ENCODE measurements at places on chromosomes 5 and 9.

DNA sequence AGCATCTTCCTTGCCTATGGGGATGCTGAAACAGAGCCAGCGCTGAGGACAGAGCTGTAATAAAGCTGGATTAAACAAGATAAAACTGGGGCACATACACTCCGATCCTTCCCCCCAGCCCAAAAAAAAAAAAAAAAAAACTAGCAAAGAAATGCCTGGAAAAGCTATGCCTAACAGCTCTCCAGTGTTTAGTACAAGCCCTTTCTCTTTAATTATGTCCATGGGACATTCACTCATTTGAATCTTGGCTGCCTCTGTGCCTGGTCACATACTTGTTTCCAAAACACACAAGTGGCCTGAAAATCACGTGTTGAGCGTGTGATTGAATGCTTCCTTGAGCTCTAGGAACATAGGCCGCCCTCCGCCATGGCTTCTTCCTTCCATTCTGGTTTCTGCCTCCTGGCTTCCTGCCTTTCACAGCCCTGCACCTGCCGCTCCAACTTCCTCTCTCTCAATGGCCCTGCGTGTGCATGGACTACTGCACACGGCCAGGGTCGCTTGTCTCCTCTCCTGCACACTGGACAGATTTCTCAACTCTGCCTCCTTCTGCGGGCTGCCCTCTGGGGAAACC, 111.0 kb upstream of the RETREG1 start:
- DNase-seq, result peak; percentile 55

- no peak for DNase-seq
Observed at GRCh38 chr5:75558981-75559632, 47.4 kb downstream of the POLK start.

- DNase-seq, result no peak
Observed at GRCh38 chr5:130762031-130762430, 403.0 kb downstream of the HINT1 start.

GRCh38 chr9:125763394-125763801, 16.2 kb downstream of the PBX3 start:
- DNase-seq, result no peak

- no peak for DNase-seq
Observed at GRCh38 chr5:124630767-124631704, 115.4 kb downstream of the ZNF608 start.

GRCh38 chr5:132437604-132438266, 52.8 kb downstream of the IRF1 start:
- no peak for DNase-seq

DNA sequence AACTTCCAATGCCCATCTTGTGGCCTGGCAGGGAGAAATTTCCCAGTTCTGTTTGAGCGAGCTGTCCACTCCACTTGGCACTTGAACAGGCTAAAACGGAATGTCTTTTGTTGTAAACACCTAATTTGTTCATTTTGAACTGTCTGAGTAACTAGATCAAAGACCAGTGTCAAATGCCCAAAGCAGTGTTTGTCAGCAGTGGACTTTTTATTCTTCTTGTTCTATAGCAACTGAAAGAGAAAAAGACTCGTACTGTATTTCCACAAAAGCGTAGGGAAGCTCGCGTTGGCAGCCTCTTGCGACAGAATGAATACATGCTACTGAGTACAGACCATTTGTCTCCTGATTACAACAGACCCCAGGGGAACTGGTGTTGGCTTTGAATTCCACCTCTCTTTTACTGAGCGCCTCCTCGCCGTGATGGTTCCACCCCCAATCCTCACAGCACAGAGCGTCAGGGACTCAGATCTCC, 601.8 kb upstream of the ZNF608 start:
- peak; percentile 73 for DNase-seq

DNA sequence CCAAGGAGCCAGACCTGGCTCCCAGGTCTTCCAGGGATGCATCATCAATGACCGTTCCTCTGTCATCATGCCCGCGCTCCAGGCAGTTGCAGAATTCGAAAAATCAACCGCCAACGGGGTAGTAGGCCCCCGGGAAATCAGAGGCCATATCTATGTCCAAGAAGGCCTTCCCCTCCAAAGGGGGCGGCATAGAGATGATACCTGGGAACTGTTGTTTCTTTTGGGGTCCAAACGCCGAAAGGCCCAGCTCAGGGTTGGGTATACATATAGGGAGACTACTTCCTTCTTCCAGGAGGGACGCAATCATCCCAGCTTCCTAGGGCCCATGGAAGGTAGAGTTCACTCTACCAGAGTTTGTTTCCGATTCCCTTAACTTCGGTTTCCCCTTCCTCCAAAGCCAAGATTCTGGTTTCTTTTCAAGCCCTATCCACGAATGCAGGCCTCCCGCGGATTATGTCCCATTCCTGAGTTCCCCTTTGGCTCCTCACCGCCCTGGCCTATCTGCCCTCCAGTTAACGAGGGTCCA, 754 bp downstream of the DCAF12 start:
- DNase-seq, result peak; percentile 6

DNA sequence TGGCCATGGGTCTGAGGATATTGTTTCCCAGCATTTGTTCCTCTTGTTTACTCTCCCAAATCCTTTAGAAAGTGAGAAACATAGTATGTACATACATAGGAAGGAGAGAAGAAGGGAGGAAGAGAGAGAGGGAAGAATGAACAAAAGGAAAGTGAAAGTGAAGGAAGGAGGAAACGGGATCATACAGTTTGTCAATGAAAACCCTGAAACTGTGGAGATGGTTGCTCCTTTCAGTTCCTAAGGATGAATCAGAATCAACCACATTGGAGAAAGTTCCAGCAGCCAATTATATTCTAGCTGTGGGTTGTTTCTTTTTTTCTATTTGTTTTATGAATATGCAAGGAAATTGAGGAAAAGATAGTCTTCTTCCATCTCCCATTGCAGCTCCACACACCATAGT, 396.5 kb downstream of the MLLT3 start:
- DNase-seq, result no peak

GRCh38 chr5:59099270-59099994, 516.6 kb downstream of the RAB3C start:
- no peak for DNase-seq

DNA sequence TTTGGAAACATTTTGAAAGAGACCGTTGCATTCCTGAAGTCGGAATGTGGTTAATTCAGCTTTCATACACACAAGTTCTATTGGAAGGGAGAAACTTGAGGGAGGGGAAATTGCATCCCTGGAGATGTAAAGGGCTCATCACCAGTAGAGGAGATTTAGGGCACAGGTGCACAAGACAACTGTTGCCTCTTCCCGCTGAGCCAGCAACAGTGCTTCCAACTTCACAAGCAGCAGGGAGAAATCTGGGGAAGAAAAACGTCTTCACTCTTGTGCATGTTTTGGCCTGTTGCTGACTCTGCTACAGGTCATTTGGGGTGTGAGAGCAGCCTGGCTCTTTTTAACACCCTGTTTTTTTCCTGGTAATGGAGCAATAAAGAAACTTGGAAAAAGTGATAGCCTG, 277.9 kb downstream of the GAS1 start:
- no peak for DNase-seq

DNA sequence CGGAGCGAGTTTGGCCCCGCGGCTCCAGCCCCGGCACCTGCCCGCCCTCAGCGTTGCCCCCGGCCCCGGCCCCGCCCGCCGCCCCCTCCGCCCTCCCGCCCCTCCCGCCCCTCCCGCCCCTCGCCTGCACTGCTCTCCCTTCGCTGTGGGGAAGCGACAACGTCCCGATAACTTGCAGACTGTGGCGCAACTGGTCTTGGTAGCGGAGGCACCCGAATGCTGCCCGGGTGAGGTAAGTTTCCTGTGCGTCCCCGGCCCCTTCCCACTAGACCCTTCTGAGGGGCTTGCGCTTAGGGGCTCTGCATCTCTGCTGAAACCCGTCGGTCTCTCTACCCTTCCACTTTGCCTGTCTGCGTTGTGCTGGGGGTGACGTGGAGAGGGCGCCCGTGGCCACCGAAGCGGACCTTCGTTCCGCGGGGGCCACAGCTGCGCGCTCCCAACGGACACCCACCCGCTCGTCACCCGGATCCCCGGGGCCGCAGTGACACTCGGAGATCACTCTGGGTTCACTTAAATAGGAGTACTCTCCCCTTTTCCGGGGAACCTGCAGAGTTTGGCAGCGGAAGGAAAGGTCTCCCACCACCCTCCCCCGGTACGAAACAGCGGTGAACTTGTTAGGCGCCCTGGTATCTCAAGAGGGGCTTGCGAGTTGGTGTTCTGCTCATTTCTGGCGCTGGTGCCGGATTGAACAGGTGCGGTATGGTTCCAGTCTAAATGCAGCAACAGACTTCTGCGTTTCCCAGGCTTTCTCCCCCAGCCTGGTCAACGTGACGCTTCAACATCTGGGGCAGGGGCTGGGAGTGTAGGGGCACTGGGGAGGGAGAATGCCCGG, 707 bp downstream of the PIP5K1B start:
- no peak for DNase-seq

DNA sequence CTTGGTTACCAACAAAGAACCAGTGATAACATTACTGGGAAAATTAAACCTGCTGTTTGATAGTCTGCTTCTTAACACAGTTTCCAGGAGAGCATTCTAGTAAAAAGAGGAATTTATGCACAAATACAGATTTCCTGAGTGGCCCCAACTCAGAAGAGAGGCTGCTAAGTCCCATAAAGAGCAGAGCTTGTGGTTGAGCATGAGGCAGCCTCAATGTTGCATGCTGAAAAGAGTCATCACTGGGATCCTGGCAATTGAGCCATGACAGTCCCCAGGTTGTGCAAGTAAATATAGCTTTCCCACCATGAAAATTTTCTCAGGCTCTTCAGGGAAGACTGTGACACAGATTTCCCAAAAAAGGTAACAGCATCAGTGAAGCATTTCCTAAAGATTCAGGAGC, 47.5 kb upstream of the ADRB2 start:
- DNase-seq, result no peak

GRCh38 chr9:122058709-122059108, 34.4 kb downstream of the TTLL11 start:
- DNase-seq, result no peak

DNA sequence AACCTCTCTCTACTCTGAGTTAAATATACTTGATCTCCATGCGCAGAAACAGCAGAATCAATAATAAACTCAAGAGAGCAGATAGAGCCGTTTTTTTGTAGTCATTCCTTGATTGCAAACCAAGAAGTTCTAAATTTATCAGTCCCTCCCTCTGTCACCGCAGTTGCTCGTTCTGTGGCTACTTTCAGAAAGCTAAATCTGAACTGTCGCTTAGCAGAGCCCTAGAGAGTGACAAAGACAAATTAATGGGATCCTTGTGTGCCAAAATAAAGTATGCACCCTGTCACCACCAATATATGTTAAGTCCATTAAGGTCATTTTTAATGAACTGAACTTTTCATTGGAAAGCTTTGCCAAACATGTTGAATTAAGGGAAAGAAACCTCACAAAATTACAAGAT, 218.3 kb downstream of the ADAMTSL1 start:
- no peak for DNase-seq

DNA sequence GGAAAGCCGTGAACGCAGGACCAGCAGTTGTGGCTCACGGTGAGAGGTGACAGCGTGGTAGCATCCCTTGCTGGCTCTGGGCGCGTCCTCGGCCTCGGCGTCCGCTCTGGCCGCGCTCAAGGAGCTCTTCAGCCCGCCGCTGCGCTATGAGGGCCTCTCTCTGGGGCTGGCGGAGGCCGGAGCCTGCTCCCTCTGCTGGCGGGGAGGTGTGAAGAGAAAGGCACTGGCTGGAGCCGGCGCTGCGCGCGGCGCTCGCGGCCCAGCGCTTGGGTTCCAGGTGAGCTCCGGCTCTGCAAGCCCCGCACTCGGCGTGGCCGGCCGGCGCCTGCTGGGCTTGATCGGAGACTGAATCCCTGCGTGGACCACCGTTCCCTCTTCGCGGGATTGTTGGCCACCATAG, 705.6 kb downstream of the SEMA5A start:
- no peak for DNase-seq

GRCh38 chr5:56638061-56638621, 177.2 kb upstream of the MAP3K1 start:
- DNase-seq, result no peak

- no peak for DNase-seq
Observed at GRCh38 chr5:104352954-104353353, 790.4 kb upstream of the NUDT12 start.

GRCh38 chr5:151239237-151239861, 13.6 kb upstream of the GM2A start:
- DNase-seq, result peak; percentile 50

DNA sequence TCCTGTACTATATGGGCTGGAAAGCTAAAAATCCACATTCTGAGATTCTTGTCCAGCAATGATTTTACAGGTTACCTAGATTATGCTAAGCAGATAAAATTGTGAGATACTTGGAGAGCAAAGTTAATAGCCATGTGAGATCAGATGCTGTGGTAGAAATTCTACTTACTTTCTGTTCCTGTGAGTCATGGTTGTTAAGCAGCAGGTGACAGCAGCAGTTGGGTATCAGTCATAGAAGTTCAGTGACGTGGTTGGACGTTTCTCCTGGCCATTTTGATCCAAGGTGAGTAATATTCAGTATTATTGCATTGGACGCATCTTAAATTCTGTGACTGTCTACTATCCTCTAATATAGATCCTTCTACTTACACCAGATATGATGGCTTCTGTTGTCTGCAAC, 524.5 kb downstream of the TMEM38B start:
- no peak for DNase-seq

DNA sequence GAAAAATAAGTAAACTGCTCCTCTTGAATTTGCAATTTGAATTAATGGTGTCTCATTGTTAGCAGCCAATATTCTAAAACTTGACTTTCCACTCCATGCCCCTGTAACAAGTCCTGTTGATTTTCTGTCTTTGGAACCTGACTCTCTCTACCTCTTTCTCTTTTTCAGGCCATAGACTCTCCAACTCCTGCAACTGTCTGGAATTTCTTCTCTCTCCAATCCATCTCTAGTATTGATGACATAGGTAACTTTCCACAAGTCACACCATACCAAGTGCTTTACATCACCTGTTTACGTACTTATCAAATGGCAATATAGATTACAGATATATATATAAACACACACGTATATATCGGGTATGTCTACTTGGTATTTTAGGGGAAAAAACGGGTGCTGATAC, 923 bp downstream of the C5orf34 start:
- no peak for DNase-seq

GRCh38 chr5:171010816-171011215, 149.0 kb downstream of the RANBP17 start:
- DNase-seq, result no peak

DNA sequence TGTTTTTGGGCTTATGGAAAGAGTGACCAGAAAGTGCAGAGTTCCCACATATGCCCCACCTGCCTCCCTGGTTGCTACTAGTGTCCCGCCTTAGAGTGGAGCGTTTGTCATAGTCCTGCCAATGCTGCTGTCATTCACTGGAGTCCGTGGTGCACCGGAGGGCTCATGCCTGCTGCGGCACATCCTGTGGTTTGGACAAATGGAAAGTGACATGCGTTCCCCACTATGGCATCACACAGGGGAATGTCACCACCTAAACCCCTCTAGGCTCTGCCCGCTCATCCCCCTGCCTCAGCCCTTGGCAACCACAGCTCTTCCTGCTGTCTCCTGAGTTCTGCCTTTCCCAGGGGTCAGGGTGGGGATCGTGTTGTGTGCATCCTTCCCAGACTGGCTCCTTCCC, 29.2 kb downstream of the IRX4 start:
- DNase-seq, result no peak

All from globus pallidus (tissue), 1 donor.